ENCODE measurements at places on chromosomes 6 and 20. TPM values are rescaled to one million over a fixed set of nuclear protein-coding genes. Genes with fewer than 3 reads are reported as not detected.

- no peak for DNase-seq
Observed at GRCh38 chr20:53381568-53382262, 211.9 kb downstream of the ZNF217 start.

- DNase-seq = no peak
Observed at GRCh38 chr6:105302617-105303128, 100.2 kb downstream of the PREP start.

DNA sequence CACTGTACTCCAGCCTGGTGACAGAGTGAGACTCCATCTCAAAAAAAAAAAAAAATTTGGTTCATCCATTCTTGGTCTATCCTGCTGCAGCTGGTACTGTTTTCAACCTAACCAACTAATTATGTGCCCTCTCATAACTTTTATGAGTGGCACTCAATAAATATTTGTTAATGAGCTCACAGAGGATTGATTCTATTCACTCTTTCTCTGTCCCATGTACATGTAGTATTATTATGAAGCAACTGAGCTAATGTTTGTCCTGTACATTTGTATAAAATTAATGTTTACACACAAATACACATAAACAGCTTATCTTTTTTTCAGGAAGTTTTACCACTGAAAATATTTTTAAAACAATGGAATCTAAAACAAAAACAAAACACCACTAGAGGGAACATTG lies 10.1 kb downstream of the RIPOR2 start:
- DNase-seq = no peak

DNA sequence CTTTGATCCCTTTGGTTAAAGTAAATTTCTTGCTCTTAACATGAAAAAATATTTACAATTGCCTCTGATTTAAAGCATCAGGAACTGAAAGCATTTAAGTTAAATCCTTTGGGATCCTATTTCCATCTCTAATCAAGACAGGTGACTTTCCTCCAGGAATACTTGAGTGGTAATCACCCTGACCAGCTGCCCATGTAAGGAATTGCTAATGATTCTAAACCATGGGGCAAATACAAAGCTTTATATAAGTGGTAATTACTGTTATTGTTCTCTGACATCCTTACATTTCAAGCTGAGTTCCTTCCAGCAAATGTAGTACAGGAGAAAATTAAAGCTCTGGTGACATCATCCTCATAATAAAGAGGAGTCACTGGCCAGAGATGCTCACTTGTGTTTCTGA lies 100.6 kb downstream of the CRYBG1 start:
- no peak for DNase-seq

DNA sequence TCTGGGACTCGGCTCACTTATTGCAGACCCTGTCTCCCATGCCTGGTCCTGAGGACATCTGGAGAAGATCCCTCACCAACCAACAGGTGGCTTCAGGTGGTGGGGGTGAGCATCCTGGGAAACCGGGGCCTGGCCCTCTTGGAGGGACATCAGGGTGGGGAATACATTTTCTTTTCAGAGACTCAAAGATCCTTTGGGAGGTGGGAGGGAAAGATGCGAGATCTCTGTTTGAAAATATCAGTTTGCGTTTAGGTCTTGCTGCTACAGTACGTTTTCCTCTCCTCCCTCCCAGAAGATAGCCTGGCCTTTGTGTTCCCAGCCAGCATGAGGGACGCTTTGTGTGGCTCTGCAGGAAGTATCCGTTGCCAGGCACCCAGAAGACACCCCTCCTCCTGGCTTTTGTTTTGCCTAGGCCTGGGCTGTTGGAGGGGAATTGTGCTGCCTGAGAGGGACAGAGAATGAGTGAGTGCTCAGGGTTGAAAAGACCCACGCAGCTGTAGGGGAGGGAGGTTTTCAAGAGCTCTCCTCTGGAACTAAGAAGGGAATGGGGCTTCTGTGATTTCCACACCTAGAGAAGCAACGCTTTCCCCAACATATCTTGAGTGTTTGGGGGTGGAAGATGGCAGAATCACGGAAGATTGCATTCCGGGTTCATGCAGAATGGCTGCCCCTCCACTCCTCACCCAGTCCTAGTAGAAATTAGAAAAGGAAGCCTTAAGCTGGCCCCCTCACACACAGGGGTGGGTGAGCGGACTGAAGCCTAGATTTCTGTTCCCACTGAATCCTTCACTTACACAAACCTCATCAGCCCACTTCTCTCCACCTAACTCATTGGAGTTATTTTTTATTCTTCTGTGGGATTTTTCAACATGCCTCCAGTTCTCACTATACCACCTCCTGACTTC lies 22.0 kb upstream of the SLC2A12 start:
- DNase-seq = no peak

DNA sequence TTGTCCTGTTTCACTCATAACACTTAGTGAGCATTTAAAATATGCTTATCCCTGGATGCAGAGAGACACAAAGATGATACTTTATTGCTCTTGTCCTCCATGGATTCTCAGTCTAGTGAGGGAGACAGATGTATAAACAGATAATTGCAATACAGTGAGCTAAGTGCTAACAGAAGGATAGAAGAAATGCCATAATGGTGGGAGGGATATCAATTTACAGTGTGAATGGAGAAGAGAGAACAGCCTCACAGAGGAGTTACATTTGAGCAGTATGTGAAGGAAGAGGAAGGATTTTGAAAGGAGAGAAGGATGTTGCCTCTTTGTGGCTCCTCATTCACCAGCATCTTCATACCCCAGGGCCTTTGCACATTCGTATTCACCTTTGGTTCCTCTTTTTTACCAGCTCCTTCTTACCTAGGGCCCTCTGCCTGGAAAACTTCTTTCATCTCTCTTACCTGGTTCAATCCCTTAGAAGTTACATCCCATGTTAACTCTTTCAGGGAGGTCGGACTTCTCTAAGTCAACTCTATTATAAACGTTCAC lies 341.7 kb downstream of the PRL start:
- no peak for DNase-seq

GRCh38 chr20:63844511-63844991 lies 13.5 kb upstream of the ZBTB46 start:
- no peak for DNase-seq

DNA sequence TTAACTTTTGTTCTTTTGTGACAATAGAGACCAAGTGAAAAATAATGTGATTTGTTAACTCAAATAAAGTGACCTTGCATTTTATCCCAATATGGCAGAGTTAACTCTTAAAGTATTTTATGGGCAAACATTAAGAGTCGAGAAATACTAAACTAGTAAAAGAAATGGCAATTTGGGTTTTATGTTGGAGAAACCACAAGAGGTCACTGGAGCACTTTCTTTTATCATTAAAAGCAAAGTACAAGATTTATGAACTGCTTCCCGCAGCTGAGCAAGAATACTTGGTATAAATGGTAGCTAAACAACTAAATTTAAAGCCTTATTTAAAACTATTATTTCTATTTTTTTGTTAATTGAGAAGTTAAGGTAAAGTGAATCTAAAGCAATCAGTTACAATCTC lies 33.5 kb upstream of the MCM9 start:
- no peak for DNase-seq

DNA sequence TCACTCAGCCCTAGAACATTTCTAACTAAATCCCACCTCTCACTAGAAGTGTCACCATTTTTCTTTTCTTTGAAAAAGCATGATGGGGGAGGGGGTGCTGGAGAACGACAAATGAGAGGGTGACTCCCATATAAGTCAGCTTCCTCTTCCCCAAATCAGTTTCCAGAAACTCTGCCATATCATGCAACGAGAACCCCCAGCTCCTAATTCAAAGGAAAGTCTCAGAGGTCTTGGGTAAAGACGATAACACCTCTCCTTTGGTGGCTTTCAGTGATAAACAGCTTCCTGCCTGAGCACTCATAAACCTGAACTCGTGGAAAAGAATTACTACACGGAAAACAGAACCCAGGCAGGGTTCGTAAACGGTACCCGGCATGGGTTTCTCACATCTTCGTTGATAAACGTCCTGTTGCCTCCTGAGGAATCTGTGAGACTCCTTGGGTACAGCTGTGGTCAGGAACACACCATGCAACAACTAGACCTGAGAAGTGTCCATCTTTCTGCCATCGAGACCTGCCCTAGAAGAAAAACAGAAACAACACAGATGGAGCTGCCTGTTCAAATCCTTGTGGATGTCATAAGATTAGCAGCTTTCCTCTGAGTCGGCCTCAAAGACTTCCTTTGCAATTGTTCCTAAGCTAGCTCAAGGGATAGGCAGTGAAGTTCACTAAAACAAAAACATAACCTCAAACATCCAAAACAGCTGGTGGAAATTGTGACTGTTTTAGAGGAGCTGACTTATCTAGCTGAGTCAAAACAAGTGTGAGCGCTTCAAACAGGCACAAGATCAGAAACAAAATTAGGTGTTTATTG lies 185.8 kb upstream of the PRDM1 start:
- DNase-seq = no peak

- no peak for DNase-seq
Observed at GRCh38 chr6:13978787-13979186, 54.0 kb downstream of the RNF182 start.

GRCh38 chr6:116476002-116476678 lies 15.0 kb downstream of the CALHM6 start:
- DNase-seq = no peak

GRCh38 chr6:33905071-33905609 lies 101.3 kb upstream of the MLN start:
- DNase-seq = no peak

DNA sequence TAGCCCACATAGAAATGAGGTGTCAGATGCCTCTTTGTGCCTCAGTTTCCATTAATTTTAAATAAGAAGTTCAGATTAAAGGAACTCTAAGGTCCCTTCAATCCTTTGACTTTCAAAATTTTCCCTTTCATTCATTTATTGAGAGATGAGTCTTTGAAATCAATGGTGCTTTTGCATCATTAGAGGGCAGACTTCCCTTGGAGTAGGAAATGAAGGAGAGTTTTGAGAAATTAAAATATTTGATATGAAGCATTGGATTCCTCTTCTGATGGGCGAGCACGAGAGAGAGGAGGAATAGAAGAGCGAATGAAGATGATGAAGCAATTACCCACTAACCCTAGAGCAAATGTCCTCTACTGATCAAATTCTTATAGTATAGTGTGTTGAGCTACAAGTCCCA lies 105.7 kb downstream of the EDN1 start:
- DNase-seq = no peak

GRCh38 chr6:87220997-87221396 lies 65.6 kb downstream of the ZNF292 start:
- DNase-seq = no peak

DNA sequence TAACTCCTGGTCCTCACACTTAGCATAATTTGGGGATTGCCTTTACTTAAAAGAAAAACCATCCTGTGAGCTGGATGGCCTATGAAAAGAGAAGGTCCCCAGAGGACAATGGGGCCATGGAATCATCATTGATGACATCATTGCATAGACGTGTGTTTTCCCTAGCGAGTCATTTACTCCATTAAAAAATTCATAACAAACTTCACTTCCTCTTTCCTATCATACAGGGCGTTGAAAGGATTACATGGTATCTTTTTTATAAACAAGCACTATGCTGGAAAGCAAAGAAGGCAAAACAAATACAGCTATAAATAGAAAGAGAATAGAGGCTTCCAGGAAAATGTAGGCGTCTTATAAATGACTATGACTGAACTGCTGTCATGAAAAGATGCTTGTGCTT lies 11.3 kb upstream of the COL12A1 start:
- no peak for DNase-seq

DNA sequence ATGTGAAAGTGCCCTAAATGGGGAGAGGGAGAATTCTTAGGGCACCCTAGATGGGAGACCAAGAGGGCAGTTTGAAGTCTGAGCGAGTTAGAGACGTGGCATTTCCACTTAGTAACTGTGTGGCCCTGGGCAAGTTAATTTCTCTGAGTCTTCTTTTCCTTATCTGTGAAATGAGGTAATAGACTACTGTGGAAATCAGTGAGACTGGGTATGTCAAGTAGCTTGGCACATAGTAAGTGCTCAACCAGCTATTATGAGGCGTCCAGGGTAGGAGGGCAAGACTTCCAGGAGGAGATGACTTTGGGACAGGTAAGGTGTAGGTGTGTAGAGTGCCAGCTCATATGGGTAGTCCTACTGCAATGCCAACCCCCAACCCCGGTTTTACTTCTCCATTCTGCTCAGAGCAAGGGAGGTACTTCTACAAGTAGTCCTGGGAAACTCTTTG lies 770 bp downstream of the KIF3B start:
- no peak for DNase-seq

DNA sequence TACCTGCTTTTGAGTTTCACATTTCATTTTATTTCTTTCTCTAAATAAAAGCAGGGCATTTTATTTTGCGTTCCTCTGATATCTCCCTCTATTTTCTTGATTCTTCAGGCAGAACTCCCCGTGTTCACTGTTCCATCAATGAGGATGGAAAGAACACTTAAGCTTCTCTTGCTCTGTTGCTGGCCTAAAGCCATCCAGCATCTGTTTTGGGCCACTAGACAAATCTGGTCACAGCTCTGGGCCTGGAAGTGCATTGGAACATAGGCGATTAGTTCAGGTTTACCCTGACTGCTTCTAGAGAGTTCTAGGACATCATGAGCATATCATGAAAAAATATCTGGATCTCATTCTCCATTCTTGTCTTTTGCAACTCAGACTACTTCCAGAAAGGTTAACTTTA lies 611.2 kb downstream of the UTRN start:
- no peak for DNase-seq

DNA sequence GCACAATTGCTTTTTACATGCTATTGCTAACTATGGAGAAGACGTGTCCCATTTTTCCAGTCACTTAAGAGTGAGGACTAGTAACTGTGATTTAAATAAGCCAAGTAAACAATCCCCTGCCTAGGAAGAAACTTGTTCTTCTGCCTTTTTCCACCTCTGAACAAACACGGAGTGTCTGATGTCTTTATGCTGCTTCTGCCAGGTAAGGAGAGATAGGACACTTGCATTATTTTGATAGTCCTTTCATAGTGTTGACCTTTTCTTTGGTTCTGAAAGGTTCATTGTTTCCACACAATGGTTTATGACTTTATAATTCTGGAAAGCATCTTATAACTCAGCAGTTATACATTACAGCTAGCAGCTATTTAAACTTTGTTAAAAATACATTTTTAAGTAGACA lies 8.4 kb downstream of the LRP11 start:
- no peak for DNase-seq

DNA sequence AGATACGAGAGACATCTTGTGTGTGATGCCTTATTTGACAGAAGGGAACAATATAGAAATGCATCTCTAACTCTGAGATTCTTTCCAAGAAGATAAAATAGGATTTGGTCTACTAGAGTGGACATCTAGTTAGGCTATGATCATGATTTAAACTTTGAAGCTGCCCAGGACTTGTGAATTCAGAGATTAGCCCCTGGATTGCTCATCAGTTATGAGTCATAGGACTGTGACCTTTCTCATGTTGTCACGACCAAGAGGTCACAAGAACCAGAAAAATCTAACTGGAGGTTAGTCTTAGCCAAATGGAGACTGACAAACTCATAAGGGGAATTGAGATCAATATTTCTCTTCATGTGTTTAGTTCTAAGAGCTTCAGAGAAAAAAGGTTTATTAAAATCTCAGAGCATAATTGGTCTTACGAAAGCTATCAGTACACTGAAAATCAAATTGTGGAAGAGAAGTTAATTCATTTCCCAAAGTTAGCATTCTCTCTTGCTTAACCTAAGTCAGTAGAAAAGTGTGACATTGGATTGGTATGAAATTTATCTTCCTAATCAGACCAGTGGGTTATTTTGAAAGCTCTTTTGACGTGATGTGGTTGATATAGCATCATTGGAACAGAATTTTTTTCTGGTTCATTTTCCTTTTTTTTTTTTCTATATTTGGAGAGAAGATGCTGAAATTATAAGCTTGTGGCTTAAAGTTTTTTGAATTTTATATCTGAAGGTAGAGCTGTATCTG lies 245.7 kb downstream of the RNF144B start:
- DNase-seq = no peak

Gene C20orf204
- 1.0 TPM for total RNA-seq

Gene RFX6
- 2.6 TPM for total RNA-seq

Gene CLDN20
- total RNA-seq = not detected

Gene CYP24A1
- total RNA-seq = not detected

Gene TRIM40
- not detected for total RNA-seq

Gene AGER
- total RNA-seq = 4.4 TPM

Gene OR2J1
- total RNA-seq = not detected

Measured in pancreas (tissue), 10 donors.